Activated naive CD8-positive, alpha-beta T cell treated with anti-CD3 and anti-CD28 coated beads, Interleukin-2, amount 10 ng/mL, durations not matched to agents 7 days and 5 days (primary cell): ENCODE measurements at places on chromosomes 3 and 15. TPM values are rescaled to one million over a fixed set of nuclear protein-coding genes. Genes with fewer than 3 reads are reported as not detected.

DNA sequence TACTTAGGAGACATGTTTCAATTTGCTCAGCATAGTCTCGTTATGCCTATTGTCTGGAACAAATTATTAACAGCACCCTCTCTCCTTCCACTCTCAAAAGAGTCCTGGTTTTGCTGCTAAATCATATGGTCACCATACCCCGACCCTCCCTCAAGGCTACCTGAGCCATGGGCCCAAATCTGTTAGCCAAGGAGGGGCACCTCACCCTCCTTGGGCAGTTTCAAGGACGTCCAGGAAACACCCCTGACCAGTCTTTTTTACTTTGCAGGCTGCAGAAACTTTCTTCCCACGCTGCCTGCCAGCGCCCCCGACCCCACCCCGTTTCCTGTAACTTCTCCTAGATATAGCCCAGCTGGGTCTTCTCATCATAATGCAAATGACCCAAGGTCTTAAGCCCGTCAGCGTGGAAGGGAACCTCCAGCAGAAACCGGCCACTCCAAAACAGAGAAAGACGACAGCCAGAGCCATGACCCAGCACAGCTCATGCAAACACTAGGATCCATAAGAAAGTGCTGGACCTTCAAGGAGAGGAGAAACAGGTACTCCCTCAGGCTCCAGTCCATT is 62.3 kb downstream of the ADCY5 start:
- H3K27me3 ChIP-seq: peaks cover 12% of the 10 kb centered on the region
- no peak overlapping the region for H3K4me3 ChIP-seq
- no peaks in the 10 kb centered on the region for H3K4me1 ChIP-seq
- no peak overlapping the region for H3K27ac ChIP-seq
- H3K36me3 ChIP-seq: no peaks in the 10 kb centered on the region

DNA sequence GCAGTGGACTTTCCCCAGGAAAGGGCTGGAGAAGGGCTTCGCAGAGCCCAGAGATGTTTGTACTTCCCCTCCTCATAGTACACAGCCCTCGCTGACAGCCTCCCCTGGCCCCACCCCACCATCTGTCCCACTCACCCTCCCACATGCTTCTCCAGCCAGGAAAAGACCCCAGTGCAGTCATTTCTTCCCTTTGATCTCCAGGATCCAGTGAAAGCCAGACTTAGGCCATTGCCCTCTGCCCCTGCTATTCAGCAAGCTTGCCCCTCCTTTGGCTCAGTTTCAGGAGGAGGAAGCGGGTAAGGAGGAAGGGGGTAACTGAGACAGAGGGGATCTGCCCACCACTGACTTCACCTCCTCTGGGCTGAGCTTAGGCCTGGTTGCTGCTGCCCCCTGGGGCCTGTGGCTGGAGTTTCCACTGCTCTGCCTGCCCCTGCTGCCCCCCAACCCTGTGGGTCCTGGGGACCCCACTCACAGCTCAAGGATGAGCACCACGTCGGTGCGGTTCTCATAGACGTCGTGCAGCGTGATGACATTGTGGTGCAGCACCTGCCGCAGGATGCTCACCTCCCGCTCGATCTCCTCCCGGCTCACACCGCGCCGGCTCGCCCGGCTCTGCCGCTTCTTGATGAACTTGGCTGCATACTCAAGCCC is 63.1 kb downstream of the DAPK2 start:
- H3K36me3 ChIP-seq: no peaks in the 10 kb centered on the region
- peaks cover 4% of the 10 kb centered on the region for H3K27me3 ChIP-seq
- no peak overlapping the region for H3K27ac ChIP-seq
- DNase-seq: peak; percentile 27
- no peak overlapping the region for H3K4me3 ChIP-seq

DNA sequence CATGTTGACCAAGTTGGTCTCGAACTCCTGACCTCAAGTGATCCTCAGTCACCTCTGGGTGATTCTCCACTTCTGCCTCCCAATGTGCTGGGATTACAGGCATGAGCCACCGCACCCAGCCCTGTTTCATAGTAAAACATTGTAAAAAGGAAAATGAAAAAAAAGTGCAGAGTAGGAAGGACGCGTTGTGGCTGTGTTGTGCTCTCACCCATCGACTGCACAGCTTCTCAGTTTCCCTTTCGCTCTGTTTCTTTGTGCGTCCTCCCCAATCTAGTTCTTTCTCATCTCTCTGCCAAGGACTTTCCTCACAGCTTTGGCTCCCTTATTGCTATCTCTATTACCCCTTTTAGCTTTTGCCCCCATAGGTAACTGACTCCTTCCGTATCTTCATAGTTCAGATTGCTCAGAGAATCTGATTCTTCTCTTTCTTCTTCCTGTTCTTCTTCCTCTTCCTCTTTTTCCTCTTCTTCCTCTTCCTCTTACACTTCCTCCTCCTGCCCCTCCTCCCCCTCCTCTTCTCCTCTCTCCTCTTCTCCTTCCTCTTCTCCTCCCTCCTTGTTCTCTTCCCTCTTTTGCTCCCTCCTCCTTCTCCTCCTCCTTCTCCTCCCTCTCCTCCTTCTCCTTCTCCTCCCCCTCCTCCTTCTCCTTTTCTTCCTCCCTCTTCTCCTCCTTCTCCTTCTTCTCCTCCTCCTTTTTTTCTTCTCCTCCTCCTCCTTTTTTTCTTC is 81.1 kb upstream of the VGLL4 start:
- no peak overlapping the region for H3K27ac ChIP-seq
- DNase-seq: no peak
- H3K4me1 ChIP-seq: peaks cover 11% of the 10 kb centered on the region
- peaks cover 1% of the 10 kb centered on the region for H3K36me3 ChIP-seq
- H3K4me3 ChIP-seq: peak overlapping the region; percentile 17
- peaks cover 38% of the 10 kb centered on the region for H3K27me3 ChIP-seq

GRCh38 chr3:10465161-10465560 is 40.2 kb downstream of the ATP2B2 start:
- DNase-seq: no peak
- no peak overlapping the region for H3K4me3 ChIP-seq
- H3K36me3 ChIP-seq: no peaks in the 10 kb centered on the region
- no peak overlapping the region for H3K27ac ChIP-seq

DNA sequence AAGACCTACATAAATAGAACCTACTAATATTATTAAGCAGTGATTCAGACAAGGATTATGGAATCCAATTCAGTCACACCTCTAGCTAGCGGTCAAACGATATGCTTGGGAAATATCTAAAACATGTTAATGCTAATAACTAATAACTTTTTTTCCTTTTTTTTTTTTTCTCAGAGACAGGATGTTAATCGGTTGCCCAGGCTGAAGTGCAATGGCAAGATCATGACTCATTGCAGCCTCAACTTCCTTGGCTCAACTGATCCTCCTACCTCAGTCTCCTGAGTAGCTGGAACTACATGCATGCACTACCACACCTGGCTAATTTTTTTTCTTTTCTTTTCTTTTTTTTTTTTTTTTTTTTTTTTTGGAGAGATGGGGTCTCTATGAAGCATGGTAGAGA is 124.1 kb downstream of the NR2E3 start:
- DNase-seq: no peak
- no peaks in the 10 kb centered on the region for H3K4me1 ChIP-seq
- H3K36me3 ChIP-seq: peaks cover 31% of the 10 kb centered on the region

GRCh38 chr3:43074901-43075689 is 30.8 kb downstream of the POMGNT2 start:
- H3K4me1 ChIP-seq: no peaks in the 10 kb centered on the region
- no peak overlapping the region for H3K4me3 ChIP-seq
- peaks cover 3% of the 10 kb centered on the region for H3K27me3 ChIP-seq
- no peak overlapping the region for H3K27ac ChIP-seq

DNA sequence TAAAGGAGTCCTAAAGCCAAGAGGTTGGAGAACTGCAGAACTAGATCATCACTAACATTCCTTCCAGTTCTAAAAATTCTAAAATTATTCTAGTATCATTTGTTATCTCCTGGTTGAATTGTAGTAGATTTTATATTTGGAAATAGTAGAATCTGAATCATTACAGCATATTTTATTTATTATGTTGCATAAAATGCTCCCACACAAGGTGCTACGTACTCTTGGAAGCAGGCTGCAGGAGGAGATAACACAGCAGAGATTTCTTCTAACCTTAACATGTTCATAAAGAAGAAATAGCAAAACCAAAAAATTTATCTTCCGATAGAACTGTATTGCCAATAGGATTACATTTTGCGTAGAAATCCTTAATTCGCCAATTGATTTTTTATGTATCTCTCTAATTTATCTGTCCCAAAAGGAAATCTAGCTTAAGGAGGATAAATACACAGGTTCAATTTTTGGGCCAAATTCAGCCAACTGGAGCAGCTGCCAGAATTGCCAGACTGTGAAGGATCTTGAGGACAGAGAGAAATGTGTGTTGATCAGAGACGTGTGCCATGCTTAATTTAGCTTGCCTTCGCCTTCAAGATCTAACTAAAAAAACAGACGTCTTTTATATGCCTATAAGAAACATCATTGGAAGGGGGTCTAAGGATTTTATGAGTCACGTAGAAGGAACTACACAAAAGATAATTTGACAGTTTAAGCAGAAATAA is 134.4 kb upstream of the MITF start:
- no peaks in the 10 kb centered on the region for H3K36me3 ChIP-seq
- no peaks in the 10 kb centered on the region for H3K27me3 ChIP-seq
- no peak overlapping the region for H3K4me3 ChIP-seq
- H3K27ac ChIP-seq: no peak overlapping the region
- DNase-seq: no peak

- H3K27ac ChIP-seq: no peak overlapping the region
- no peak for DNase-seq
- H3K27me3 ChIP-seq: no peaks in the 10 kb centered on the region
- peaks cover 24% of the 10 kb centered on the region for H3K4me1 ChIP-seq
Measured at GRCh38 chr15:44550256-44550655, 13.3 kb downstream of the EIF3J start.

RTP4 gene
- 16.9 TPM for total RNA-seq
